ENCODE measurements at places on chromosomes 11 and 22.

DNA sequence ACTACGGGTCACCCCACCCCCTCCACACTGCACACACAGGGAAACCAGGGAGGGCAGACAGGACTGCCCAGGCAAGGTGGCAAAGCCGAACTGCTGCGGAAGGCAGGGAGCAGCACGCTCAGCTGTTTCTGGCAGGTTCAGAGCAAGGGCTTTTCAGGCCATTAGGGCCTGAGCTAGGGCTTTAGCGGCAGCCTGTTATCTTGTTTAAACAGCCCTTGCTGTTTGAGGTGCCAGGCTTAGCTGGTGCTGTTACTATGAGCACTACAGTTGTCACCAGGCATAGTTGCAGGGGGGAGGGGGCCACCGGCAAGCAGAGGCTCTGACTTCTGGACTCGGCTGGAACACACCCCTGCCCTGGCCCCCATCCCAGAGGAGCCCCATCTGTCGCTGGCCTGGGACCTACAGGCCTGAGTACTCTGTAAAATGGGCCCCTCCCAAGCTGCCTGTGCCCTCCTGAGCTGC lies 34.9 kb downstream of the RSPH14 start:
- no peak for DNase-seq

DNA sequence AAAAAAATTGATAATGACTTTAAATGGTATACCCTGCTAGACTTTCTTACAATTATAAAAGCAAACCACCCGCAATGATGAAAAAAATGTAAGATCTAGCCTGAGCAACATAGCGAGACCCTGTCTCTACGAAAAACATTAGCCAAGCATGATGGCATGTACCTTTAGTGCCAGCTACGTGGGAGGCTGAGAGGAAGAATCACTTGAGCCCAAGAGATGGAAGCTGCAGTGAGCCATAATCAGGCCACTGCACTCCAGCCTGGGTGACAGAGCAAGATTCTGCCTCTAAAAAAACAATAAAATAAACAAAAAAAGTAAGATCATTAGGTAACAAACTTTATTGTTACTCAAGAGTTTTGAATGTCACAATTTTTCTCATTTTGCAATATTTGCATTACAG lies 39.2 kb downstream of the KMT5B start:
- DNase-seq, result no peak

DNA sequence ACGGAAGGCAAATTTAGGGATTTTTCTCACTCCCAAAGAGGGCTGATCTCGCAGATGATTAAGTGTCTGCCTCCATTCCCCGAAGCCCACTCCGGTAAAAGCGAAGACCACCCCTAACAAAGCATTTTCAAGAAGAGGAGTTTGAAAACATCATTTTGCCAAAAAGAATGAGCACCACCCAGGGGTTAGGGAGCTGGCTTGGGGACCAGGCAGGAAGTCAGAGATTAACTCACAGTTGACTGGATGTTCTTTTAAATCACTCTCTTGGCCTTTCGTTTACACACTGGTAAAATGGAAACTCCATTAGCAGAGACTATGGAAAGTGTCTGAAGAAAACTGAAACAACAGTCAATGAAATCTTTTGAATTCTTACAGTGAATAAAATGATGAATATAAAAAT lies 7.9 kb upstream of the TRIM44 start:
- DNase-seq, result no peak

DNA sequence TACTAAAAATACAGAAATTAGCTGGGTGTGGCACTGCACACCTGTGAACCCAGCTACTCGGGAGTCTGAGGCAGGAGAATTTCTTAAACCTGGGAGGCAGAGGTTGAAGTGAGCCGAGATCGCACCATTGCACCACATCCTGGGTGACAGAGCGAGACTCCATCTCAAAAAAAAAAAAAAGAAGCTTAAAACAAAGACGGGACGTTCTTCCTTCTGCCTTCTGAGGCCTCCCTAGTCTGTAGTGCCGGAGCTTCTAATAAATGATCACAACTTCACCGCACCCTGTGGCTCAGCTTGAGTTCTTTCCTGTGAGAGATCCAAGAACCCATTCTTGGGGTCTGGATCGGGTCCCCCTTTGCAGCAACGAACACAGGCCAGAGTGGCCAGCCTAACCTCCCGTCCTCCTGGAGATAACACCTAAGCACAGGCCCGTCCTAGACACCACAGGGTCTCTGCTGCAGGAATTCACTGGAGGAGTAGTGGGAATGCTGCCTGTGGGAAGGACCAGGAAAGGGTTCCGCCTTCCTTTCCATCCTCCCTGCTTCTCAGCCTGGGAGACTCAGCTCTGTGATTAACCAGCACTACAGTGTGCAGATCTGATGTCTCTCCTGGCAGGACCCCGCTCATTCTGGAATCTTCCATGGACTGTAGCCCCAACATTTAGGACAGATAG lies 2.2 kb upstream of the APOBEC3H start:
- DNase-seq, result no peak

DNA sequence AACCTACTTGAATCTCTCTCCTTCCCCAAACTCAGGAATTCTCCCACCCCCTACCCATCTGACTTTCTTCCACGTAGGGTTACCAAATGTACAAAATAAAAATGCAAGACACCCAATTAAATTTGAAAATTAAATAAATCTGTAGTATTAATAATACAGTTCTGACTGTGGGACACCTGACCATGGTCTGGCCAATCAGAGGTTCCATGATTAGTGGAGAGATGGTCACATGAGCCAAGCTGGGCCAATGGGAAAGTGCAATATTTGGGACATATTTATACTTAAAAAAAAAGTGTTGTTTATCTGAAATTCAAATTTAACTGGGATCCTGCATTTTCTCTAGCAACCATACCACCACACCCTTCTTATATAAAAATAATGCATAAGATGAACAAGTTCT lies 29.8 kb upstream of the ASPHD2 start:
- peak; percentile 32 for DNase-seq

- no peak for DNase-seq
These were observed 10.2 kb upstream of the NECTIN1 start for GRCh38 chr11:119739021-119739703.

- no peak for DNase-seq
These were observed 9.0 kb upstream of the HIKESHI start for GRCh38 chr11:86292912-86293616.

DNA sequence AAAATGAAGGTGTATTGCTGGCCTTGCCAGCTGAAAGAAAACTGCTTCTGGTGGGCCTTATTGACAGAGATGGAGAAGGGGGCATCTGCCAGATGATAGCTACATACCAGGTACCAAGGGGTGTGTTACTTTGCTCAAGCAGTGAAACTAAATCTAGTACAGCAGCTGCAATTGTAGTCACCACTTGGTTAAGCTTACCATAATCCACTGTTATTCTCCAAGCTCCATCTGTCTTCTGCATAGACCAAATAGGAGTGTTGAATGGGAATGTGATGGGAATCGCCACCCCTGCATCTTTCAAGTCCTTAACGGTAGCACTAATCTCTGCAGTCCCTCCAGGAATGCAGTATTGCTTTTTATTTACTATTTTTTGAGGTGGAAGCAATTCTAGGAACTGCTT lies 45.8 kb upstream of the LIN7C start:
- no peak for DNase-seq

- DNase-seq, result no peak
These were observed 24.0 kb upstream of the MYH9 start for GRCh38 chr22:36411589-36412258.

GRCh38 chr11:47506373-47506772 lies 46.6 kb downstream of the CELF1 start:
- no peak for DNase-seq

DNA sequence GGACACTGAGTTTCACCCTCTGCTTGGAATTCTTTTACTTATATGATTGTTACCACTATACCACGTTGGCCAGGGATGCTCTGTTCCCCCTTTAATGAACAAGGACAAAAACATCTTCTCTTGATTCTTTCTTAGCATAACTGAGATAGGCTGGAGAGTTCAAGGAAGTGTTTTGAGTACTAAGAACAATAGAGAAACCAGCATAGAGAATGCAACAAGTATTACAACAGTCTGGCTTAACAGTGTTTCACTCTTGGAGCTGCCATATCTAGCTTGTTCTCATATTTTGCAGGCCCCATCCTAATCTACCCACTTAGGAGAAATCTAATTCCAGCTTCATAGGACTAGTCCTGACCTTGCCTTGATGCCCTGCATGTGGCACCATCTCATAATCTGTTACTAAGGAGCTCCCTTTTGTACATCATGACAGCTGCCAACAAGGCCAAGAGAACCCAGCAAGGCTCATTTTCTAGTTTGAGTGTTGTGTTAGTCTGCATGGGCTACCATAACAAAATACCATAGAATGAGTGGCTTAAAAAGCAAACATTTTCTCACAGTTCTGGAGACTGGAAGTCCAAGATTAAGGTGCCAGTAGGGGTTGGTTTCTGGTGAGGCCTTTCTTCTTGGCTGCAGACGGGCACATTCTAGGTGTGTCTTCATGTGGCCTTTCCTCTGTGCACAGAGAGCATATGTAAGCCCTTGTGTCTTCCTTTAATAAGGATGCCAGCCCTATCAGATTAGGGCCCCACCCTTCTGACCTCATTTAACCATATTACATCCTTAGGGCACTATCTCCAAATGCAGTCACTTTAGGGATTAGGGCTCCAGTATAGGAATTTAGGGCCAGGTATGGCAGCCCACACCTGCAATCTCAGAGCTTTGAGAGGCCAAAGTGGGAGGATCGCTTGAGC lies 37.8 kb downstream of the PACS1 start:
- DNase-seq, result no peak

GRCh38 chr22:46119729-46120419 lies 30.5 kb upstream of the PPARA start:
- no peak for DNase-seq

DNA sequence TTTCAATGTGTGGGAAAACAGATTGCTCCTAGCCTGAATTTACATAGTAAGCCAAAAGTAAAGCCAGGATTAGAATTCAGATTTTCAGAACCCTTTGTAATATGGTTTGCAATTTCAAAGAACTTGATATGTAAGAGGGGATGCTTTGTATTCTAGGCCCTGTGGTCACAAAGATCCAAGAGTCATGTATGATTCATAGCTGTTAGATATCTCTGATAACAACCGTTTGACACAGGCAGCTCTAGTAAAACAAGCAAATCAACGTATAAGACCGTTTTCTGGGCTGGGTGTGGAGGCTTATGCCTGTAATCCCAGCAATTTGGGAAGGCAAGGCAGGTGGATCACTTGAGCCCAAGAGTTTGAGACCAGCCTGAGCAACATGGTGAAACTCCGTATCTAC lies 79.6 kb downstream of the EMSY start:
- DNase-seq, result no peak

DNA sequence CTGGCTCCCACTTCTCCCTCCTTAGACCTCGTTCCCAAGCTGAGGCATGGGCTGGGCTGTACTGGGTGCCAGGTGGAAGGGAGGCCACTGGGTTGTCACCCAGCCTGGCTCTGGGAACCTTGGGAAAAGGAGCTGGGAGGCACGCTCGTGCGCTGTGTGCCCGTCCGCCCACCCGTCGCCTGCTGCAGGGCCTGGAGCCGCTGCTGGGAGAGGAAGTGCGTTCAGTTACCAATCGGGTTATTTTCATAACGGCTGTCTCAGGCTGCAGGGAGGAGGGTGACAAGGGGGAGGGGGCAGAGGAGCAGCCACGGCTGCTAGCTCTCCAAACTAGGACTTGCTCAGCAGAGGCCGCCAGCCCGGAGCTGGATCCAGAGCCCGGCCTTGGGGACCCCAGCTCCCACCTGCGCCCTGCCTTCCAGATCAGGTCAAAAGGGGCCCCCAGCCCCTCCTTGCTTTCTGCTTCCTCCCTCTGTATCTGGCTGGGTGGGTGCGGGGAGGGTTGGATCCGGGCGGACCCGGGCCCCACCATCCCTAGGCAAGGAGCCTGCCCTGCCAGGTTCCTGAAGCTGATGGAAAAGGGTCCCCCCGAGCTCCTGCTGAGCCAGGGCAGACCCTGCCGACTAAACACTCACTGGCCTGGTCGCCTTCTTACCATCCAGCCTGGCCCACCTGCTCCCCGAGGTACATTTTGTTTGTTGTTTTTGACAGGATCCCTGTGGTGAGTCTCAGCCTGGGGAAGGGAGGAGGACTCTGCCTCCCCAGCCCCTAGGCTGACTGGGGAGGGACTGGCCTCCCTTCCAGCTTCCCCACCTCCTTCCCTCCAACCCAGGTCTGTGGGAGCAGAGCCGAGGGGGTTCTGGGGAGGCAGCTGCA lies 14.3 kb downstream of the DGKZ start:
- DNase-seq, result peak; percentile 77

DNA sequence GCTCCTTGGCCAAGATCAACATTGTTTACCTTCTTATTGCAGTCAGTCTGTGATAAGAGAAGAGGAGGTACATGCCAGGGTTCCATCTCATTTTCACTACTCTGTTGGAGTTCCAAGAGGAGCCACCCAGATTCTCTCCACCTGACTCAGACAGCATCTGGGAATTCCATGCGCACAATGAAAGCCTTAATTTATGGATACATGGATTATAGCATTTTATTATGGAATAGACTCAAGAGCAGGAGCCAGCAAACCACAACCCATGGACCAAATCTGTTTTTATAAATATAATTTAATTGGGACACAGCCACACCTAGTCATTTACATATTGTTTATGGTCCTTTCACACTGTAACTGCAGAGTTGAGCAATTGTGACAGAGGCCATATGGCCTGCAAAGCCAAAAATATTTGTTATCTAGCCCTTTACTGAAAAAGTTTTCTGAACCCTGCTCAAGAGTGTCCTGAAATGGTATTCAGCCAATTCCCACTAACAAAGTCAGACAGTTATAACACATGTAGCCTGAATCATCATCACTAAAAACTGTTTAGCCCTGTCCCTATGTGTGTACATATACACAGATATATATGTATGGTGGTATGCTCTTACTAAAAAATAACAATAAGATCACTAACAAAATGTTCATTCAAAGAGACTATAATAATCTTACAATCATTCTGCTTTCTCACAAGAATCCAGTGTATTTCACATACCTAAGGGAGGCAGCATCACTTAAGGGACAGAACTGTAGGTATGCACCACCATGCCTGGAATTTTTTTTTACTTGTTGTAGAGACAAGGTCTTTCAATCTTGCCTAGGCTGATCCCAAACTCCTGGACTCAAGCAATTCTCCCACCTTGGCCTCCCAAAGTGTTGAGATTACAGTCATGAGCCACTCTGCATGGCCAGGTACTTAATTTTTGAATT lies 104.5 kb upstream of the TEAD1 start:
- DNase-seq, result no peak

DNA sequence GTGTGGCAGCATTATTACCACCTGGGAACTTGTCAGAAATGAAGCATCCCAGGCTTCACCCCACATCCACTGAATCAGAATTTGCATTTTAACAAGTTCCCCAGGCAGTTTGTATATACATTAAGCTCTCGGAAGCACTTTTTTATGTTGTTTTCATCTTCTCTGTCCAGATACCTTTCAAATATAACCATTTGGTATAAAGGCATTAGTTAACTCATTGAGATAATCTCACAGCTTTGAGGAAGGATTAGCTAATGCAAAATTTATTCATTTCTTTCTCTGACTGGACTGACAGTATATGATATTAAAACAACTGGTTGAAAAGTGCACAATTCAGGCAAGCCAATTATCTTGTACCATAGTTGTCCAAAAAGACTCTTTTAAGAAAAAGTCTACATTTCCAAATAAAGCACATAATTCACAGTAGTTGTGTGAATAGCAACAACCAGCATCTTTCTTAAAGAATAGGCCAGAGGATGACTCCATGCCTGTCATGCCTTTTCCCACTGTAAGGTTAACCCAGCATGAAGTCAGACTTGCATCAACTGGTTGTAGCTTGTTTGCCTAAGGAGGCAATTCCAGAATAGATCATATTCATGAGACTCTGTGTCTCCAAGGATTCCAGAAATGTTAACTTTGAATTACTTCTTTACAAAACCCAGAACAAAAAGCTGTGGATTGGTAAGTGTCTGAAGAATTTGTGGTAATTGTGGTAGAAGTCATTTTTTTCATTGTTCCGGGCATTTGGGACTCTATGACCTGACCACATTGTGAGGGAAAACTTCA lies 254.3 kb upstream of the SESN3 start:
- DNase-seq, result no peak

- no peak for DNase-seq
These were observed 19.6 kb downstream of the NF2 start for GRCh38 chr22:29623059-29623458.
